ENCODE measurements at places on chromosomes 3 and 15. TPM values are rescaled to one million over a fixed set of nuclear protein-coding genes. Genes with fewer than 3 reads are reported as not detected.
A peak's percentile ranks its signal among the peaks of the same experiment; 100 is the strongest.

Gene P2RY1
- not detected for total RNA-seq

Gene LRRIQ4
- not detected for total RNA-seq

Gene PLA1A
- not detected for total RNA-seq

GRCh38 chr15:74893627-74894026, 3.8 kb downstream of the MPI start:
- no peak for DNase-seq

DNA sequence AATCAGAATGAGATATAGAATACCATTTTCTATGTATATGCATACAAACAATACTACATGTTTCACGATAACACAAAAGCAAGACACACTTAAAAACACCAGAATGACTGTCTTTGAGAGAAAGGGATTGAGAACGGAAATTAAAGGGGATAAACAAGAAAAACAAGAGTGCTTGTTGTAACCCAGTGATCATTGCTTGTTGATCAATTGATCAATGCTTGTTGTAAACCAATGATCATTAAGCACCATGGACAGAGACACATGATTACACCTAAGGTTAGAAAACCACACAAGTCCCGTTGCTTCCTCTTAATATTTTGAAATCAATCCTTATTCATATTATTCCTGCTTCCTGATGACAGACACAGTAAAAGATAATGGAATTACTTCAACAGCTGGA, 1.1 kb upstream of the OR4F15 start:
- no peak for DNase-seq

GRCh38 chr3:53566461-53567145, 72.2 kb downstream of the CACNA1D start:
- no peak for DNase-seq

DNA sequence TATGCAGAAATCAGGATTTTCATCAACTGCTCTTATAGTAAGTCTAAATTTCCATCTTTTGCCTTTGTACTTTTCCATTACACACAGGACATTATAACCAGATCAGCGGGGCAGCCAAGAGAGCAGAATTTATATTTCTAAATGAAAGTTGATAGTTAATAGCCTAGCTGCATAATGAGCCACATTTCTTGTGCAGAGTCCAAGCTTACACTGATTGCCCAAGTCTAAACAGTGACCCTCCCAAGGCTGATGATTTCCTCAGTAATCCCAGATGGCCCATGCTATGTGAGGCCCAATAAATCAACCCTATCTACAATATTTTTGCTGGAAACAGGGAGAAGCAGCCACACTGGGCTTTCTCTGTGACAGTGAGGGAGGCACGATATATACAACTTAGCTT, 475.8 kb upstream of the KCNMB2 start:
- DNase-seq = peak; percentile 15

DNA sequence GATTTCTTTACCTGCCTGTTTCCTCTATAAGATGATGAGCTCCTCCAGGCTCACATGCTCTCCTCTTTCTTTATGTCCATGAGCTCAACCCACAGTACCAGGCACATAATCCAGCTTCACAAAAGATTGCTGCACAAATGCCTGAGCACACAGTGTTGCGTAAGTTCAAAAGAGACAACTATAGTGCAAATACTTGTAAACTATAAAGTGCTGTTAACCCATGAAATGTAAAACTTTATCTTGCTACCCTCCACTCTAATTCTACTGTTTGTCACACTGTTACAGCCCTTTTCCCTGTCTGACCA, 101.0 kb upstream of the LPP start:
- no peak for DNase-seq

DNA sequence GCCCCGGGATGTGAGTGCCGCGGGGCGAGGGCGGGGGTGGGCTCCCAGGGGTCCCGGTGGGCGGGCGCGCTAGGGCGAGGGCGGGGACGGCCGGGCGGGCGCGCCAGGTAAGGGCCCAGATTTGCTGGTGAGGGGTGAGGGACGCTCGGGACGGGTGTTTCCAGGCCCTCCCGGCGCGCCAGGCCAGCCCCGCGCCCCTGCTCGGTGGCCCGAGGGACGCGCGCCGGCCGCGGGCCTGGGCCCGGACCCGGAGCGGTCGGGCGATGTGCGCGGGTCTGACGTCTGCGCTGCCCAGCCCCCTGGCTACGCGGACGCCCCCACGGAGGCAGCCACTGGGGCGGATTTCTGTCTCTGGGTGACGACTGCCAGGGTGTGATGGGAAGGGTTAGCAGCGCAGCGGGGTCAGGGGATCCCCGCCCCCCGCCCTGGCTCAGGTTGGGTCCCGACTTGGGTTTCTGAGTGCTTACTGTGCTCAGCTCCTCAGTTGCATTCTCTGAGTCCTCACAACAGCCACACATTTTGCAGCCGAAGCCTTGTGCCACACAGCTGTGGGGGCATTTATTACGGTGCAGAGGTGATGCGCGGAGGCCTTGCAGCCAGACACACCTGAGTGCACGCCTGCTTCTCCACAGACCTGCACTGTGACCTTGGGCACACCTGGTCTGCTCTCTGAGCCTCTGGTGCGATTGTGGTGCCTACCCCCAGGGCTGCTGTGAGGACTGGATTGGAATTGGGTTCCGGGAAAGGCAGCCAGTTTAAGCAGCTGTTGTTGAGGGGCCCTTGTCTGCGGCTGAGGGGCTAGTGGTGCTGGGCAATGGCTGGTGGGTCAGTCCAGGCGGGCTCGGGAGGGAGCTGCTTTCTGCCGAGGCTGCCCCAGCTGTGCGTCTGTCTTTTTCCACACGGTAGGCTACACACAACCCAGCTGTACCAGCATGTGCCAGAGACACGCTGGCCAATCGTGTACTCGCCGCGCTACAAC, 523 bp downstream of the HDAC11 start:
- no peak for DNase-seq

- no peak for DNase-seq
Measured at GRCh38 chr15:42502477-42502876, 7.0 kb downstream of the SNAP23 start.

DNA sequence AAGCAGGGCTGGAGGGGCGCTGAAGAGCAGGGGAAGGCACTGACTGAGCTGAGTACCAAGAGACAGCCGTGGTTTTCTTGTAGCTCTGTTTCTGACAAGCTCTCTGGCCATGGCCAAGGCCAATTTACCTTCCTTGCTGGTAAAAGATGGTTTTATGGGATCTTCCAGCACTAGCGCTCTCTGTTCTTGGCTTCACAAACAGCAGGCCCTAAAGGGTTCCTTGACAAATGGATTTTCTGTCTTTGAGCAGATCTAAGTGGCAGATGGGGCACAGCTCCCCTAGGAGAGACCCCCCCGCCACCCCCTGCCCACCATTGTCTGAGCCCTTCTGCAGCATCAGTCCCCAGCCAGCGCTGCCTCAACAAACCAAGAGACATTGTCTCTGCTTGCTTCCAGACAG, 66.6 kb downstream of the GAP43 start:
- no peak for DNase-seq

DNA sequence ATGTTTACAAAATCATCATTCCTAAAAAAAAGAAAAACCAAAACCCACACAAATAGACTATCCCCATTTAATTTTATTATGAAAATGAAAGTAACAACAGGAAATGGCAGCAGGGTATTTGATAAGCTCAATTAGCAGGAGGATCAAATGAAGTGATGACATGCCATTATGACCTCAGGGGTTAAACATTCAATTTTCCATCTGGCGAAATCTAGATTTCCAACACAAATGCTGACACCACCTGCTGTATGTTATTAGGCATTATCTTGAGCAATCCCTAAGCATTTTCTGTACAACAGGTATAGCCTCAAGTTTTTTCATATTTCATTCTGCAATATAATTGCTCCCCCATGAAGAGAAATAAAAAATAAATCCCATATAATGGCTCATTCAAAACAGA, 57.1 kb downstream of the SHQ1 start:
- no peak for DNase-seq

GRCh38 chr15:41878355-41878699, 15.5 kb downstream of the SPTBN5 start:
- no peak for DNase-seq

- DNase-seq = peak; percentile 78
Measured at GRCh38 chr3:180265551-180265950, 228.8 kb upstream of the PEX5L start.

- DNase-seq = no peak
Measured at GRCh38 chr3:119034256-119035013, at the start of gene IGSF11. Gene IGSF11, minus strand, starts transcription at chr3:119034846. Its CDS starts 264 bp downstream, at chr3:119034582.

DNA sequence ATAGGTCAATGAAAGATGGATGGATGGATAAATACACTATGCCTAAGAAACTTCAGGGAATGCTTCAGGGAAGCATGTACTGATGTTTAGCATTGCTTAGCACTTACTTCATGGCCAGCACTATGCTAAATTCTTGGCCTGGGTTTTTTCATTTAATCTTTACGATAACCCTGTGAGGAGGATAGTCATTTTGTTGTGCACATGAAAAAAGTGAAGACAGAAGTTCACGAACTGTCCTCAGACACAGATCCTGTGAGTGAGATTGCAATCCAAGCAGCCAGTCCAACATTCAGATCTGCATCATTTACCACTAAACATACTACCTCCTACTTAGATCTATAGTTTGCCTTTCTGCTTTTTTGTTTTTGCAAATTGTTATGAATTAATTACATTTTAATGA, 510.8 kb upstream of the AGTR1 start:
- DNase-seq = no peak

DNA sequence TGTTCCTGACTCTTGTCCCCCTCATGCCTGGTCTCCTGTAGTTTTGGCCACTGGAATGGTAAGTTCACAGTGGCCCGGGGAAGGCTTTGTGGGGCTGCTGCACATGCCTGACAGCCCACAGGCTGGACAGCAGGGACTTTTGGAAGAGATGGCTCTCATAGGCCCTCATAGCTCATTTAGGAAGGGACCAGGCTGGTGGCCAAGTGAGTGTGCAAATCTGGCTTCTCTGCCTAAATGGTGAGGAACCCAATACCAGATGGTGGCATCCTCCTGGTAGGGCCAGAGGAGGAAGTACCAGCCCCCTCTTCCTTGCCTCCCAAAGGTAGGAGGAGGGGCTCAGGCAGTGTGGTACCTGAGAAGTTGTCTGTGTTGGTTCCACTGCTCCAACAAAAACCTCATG, 25.6 kb downstream of the ALPK3 start:
- DNase-seq = no peak

DNA sequence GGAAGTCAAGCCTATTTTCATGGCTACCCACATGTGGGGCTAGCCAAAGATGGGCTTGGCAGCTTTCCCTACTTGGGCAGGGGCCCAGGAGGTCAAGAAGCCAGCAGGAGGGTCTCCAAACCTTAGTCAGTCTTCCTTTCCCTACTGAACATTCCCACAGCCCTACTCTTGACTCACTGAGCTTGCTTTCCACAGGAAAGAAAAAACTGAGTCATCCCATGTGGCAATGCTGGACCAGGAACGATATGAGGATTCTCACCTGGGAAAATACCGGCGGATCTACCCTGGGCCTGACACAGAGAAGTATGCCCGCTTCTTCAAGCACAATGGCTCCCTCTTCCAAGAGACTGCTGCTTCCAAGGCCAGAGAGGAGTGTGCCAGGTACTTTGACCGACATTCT, 3.7 kb upstream of the NGRN start:
- peak; percentile 18 for DNase-seq

GRCh38 chr3:280681-281080, 84.1 kb downstream of the CHL1 start:
- DNase-seq = no peak

All from HFFc6 (cell line).